Brain microvascular endothelial cell (primary cell): ENCODE measurements at places on chromosomes 11 and 22.

DNA sequence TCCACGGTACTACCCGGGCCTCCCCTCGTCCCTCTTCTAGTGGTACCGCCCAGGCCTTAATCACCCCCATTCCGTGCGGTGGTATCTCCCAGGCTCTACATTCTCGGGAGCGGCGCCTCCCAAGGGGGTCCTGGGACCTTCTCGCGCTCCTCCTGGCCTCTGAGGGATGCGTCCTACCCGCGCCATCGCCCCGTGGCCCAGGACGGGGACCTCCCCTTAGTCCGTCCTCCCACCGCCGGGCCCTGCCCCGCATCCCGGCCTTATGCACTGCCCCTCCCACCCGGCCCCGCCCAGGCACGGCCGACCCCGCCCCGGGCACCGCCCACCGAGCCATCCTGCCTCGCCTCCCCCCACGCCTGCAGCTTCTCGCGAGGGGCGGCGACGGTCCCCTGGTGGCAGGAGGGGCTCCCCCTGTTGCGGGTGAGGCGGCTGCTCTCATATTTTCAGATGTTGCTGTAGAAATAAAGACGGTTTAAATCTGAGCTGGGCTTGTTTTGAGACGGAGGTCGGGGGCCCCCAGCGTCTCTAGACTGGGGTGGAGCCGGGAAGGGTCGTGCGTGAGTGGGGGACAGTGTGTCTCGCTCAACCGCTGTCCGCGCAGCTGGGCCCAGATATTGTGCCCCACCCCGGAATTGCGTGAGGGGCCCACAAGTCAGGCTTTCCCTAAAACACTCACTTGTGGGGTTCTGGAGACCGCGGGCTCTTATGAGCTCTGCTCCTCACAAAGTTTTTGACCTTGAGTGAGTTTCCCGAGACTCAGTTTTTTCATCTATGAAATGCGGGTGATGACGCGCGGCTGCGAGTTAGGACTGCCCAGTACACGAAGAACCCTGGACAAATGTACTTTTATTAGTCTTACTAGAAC, 828 bp upstream of the RAB1B start:
- DNase-seq = peak; percentile 75

GRCh38 chr11:86067009-86067850, 1.7 kb downstream of the PICALM start:
- no peak for DNase-seq

DNA sequence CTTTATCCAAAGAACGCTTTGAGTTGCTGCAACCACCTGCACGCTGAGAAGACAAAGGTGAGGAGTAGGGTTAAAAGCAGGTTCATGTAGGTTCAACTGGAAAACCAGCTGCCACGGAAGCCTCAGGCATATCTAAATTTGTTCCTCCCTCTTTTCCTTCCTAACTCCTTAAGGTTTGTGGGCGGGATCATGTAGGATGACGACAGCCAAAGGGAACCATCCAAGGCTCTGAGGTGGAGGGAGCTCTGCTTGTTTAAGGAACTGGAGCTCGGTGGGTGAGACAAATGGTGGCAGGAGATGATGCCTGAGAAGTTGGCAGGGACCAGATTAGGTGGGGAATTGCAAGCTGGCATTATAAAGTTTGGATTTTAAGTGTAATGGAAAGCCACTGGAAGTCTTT, 60.3 kb downstream of the SPON1 start:
- DNase-seq = no peak

DNA sequence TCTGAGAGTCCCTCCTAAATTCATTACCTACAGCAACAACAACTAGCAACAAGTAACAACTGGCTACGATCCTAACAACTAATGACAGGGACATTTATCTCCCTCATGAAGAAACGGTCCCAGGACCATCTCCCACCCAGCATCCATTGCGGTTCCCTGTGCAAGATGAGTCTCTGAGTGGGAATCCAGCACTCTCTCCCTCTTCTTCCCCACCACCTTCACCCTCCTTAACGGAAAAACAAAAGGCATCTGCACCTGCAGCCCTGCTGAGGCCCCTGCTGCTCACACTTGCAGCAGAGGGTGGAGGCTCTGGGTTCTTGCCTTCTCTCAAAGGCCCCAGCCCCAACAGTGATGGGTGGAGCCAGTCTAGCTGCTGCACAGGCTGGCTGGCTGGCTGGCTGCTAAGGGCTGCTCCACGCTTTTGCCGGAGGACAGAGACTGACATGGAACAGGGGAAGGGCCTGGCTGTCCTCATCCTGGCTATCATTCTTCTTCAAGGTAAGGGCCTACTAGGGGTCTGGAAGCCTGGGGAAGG, at the start of gene CD3G:
CD3G (plus strand) TSS at position 364 of the 535 bp plus-strand sequence; CDS start at position 444, 80 bp downstream.
- DNase-seq = no peak

DNA sequence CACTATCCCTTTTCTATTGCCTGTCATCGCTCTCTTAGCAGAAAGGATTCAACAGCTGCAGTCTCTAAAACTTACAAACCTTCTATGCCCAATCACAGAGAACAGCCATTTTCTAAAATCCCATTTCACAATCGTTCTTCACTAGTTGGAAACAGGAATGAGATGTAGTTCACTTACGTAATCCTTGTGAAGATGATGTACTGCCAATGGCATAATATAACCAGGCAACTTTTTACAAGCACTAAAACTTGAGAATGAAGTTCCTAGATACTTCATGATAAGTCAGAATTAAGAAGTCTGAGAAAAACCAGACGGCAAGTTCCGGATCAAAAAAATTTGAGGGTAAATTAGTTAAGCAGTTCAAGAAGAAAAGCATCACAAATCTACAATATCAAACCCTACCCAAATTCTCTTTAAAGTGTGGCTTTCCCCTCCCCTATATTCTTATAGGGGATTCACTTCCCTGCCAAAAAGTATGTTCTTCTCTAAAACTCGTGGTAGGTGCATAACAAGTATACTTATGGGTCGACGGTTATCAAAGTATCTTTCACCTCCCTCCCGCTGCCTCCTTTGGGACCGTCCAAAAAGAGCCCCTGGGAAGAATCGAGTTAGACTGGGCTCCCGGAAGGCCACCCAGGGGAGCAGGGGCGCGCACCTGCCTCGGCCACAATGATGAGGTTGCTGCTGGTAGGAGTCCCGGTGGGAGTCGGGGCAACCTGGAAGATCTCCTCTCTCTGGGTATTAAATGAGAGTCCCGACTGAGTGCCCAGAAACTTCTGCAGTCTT, 666 bp downstream of the MSANTD4 start:
- DNase-seq = no peak

DNA sequence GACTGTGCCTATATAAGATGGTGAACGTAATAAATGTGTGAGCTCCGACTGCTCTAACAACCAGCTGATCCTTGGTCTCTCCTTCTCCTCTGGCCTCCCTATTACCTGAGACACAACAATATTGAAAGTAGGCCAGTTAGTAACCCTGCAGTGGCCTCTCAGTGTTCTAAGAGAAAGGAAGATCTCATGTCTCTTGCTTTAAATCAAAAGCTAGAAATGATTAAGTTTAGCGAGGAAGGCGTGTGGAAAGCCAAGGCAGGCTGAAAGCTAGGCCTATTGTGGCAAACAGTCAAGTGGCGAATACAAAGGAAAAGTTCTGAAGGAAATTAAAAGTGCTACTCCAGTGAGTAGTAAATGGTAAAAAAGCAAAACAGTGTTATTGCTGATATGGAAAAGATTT, 39.5 kb downstream of the HIPK3 start:
- DNase-seq = no peak
